ENCODE measurements at places on chromosomes 2 and 18.

GRCh38 chr2:234702731-234703225, 205.9 kb upstream of the ARL4C start:
- DNase-seq = no peak

DNA sequence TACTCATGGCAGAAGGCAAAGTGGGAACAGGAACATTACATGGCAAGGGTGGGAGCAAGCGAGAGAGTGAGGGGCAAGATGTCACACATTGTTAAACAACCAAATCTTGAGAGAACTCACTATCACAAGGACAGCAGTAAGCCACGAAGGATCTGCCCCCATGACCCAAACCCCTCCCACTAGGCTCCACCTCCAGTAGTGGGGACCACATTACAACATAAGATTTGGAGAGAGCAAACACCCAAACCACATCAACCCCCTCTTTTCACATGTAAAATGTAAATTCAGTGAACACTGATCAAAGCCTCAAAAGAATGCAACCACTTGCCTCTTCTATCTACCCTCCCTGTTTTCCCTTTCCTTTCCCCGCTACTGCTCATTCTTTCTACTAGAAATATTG, 43.6 kb upstream of the TNP1 start:
- DNase-seq = no peak

DNA sequence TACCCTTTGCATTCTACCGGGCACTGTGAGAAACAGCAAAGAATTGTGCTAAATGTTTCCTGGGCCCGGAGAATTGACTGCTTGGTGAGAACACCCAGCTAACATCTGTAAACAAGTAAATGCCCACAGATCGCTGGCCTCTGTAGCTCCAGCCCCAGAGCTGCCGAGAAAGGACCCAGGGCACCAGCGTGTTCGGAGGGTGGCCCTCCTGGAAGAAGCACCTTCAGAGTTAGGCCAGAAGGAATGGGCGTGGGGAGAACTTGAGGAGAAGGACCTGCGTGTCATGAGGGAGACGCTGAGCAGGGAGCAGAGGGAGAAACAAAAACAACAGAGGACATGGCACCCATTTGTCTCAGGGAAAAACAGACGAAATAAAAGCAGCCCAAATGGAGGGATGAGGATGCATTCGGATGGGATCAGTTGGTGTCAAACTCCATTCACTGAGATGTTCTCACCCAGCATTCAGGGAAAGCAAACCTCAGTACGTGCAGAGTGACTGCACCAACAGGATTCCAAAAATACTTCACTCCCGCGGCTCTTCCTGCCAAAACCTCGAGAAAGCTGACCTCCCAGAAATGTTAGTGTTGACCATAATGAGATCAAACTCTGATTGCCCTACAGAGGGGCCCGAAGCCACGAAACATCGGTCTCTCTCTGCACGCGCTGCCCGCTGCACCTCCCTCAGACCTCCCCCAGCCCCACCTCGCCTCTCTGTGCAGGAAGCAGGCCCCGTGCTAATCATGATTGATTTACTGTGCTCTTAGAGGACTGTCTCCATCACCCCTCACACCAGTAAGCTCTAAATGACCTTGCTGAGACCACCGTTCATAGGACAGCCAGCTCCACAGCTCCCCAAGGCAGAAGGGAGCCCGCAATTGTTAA, 376.3 kb upstream of the SALL3 start:
- DNase-seq = no peak

- no peak for DNase-seq
Observed at GRCh38 chr2:119753041-119753929, 6.4 kb upstream of the PTPN4 start.

DNA sequence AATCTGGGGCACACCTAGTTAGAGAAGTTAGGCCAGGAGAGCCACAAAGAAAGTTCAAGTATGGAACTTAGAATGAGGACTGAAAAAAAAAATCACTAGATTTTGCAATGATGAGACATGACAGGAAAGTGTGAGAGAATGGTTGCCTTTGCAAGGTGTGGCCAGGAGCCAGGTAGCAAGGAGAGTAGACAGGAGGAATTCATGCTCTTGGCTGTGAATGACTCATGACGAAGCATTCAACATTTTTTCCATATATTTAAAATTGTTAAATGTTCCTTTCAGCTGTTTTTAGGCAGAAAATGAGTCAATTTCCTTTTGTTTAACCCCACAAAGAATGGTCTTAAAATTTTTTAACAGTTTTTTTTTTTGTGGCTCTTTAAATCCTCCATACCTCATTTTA, 636.9 kb downstream of the PLCL1 start:
- no peak for DNase-seq

DNA sequence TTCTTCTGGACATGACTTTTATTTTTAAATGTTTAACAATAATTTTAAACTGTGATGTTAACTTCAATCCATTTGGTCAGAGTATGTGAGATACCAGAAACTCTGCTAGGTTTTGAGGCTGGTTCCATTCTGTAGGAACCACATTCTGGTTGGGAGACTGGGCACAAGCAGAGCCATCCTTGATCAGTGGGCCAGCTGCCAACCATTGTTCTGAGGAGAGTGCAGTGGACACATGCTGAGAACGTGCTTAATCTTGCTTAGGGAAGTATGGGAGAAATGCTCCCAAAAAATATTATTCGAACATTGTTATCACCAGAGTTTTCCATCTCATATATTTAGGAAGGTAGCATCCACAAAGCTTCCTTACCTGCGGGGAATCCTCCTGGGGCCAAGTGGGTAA, 155.8 kb downstream of the RTN4 start:
- no peak for DNase-seq

DNA sequence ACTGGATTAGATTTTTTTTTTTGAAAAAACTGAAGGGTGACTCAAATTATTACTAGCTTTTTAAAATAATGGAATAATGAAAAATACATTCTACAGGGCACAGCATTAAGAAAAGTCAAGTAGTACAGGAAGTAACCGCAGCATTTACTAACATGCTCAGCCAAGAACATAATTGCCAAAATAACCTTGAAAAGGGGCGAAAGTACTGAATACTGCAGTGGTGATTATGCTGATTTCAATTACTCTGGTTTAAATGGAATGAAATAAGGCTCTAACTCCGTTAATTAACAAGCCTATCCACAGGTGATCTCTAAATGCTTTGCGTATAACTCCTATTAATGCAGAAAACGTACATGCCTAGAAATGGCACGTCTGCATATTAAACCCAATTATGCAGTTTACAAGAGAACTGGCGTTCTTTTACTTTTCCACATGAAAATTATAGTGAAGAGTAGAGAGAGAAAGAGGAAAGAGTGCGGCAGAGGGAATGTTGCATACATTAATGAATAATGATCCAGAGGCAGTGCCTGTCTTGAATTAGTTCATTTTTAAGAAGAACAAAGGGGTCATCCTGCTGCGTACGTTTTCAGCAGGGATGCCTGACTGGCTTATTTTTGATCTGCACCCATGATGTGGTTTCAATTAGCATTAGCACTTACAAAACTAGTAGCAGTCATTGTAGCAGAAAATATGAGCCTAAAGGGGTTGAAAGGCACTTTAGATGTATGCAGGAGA, 612.4 kb downstream of the NYAP2 start:
- no peak for DNase-seq

- no peak for DNase-seq
Observed at GRCh38 chr2:196066291-196067087, 2.1 kb downstream of the DNAH7 start.

DNA sequence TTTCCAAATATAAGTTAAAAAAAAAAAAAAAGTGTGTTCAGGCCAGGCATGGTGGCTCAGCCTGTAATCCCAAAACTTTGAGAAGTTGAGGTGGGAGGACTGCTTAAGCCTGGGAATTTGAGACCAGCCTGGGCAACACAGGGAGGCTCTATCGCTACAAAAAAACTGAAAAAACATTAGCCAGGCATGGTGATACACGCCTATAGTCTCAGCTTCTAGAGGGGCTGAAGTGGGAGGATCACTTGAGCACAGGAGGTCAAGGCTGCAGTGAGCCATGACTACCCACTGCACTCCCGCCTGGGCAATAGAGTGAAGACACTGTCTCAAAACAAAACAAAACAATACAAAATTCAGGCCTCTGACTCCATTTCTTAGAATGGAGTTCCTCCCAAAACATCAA, 9.2 kb downstream of the USP37 start:
- DNase-seq = no peak

DNA sequence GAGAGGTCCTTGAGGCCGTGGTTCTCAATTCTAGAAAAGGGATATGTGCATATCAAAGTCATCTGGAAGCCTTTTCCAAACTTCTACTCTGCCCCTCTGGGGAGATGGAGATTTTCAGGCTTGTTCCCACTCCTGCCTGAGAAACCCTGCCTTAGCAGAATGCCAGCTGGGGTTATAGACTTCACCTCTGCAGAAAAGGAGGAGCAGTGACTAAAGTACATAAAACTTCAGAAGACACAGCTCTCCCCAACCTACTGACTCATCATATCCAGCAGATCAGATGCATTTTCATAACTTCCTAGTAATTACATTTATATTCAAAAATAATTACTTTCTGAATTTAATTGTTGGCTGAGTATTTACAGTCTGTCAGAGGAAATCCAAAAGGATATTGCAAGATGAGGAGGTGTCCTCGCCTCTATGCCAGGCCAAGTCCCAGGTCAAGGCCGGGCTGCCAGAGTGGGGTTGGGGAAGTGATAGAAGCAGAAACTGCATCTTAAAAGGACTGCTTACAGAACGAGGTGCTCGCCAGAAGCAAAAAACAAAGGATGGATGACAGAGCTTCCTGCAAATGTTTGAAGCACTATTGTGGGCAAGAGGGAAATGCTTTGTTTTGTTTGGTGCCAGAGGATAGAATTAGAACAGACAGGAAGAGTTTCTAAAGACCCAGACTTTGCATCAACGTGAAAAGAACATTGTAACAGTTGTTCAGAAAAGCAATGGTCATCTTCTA, 75.6 kb upstream of the APCDD1 start:
- no peak for DNase-seq

- DNase-seq = no peak
Observed at GRCh38 chr18:38539371-38539770, 973.8 kb upstream of the CELF4 start.

- no peak for DNase-seq
Observed at GRCh38 chr2:109365131-109365530, 236.1 kb downstream of the SH3RF3 start.

- no peak for DNase-seq
Observed at GRCh38 chr2:44549099-44549471, 187.3 kb downstream of the CAMKMT start.

GRCh38 chr2:128798502-128799283, 480.0 kb upstream of the HS6ST1 start:
- no peak for DNase-seq

DNA sequence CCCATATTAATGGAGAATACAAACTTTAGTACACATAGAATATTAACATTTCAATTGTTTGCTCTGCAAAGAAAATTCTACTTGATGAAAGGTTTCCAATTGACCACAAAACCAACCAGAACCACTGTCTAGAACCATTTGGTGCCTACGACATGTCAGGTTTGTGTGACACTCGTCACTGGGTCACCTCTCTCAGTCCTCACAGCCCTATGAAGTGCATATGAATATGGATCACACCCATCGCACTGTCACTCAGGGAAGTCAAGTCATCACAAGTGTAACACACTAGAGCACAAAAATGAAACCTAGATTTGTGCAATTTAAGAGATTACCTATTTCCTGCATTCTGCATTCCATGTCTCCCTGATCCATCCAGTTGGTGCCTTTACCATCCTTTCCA, 43.7 kb downstream of the PTPN2 start:
- DNase-seq = no peak

- DNase-seq = no peak
Observed at GRCh38 chr2:232649033-232649432, 15.6 kb downstream of the EFHD1 start.

GRCh38 chr2:182639971-182640370, 76.1 kb upstream of the DNAJC10 start:
- no peak for DNase-seq

DNA sequence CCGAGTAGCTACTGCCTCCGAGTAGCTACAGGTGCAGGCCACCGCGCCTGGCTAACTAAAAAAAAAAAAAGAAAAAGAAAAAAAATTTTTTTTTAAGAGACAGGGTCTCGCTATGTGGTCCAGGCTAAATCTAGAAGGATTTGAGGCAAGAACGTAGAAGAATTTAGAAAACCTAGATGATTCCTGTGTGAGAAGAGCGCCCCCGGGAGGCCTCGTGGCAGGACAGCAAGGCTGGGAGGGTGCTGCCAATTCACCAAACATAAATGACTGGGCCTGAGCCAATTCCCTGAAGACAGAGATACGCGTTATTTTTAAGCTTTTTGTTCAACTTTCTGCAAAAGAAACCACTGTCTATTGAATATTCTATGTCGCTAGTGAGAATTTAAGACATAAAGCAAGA, 90.1 kb upstream of the TGFA start:
- no peak for DNase-seq

DNA sequence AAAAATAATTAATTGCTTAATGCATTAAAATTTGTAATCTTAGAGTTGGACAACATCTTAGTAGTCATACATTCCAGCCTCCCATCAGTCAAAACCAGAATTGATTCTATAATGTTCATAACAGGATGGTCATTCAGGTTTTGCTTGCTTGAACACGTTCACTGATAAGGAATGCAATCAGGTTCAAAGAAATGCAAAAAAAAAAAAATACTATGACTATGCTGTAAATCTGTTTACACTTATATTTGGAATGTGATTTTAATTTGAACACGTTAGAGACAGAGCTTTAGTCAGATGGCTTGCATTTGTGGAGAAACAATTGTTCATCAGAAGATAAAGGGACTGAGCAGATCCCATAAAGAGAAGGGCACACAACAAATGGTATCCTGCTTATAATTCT, 131.3 kb upstream of the UNC80 start:
- DNase-seq = no peak

GRCh38 chr2:144390424-144391020, 129.4 kb downstream of the ZEB2 start:
- no peak for DNase-seq

- DNase-seq = no peak
Observed at GRCh38 chr2:179818546-179818945, 42.9 kb downstream of the ZNF385B start.

- no peak for DNase-seq
Observed at GRCh38 chr2:63680455-63680854, 91.7 kb downstream of the MDH1 start.

- DNase-seq = no peak
Observed at GRCh38 chr18:55988537-55988936, 400.5 kb upstream of the TCF4 start.

DNA sequence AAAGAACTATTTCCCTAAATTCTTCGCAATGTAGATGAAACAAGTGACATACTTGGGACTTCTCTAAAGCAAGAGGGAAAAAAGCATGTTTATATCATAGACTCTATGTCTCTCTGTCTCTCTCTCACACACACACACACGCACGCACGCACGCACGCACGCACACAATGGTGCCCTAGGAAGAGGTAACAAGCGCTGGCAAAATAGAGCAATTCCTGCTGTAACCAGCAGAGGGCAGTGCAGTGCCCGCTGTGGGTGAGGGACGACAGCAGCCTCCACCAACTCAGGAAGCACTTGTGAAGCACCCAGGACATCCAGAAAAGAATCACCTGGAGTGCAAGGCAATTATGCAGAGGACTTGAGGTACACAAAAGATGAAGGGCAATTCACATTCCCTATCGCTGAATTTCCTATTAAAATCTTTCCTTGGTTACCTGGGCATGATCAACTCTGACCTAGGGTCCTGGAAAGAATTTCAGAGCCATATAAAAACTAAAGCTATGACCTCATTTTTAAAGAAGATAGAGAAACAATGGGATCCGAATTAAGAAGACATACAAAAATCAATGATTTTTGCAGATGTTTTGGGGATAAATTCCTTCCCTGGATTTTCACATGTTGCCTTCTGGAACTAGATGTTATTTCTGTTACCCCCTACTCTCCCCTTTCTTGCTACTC, 166.4 kb downstream of the PDE11A start:
- DNase-seq = peak; percentile 21

GRCh38 chr2:29481313-29481712, 366.1 kb downstream of the CLIP4 start:
- no peak for DNase-seq

GRCh38 chr18:76351961-76352581, 143.0 kb downstream of the ZNF516 start:
- no peak for DNase-seq

All from activated naive CD8-positive, alpha-beta T cell treated with anti-CD3 and anti-CD28 coated beads, Interleukin-2, amount 50 U/mL, for 16 hours (primary cell).